EL (cell line): ENCODE measurements at places on chromosomes 2 and 18.

DNA sequence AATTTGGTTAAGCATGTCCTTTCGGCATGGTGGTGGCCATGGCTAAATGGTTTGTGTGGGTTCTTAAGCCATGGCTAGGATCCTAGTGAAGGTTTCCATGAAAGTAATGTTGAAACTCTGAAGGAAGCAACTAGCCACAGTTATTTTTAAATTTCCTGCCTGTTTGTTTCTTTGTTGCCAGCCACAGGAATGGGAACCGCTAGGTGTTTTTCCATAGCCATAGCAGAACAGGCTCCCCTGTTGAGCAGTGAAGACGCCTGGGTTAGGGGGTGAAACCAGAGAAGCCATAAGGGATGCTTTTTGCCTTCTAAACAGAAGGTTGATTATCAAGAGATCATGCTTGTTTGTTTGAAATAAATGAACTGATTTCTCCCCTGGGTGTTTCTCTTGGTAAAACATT is 60.1 kb upstream of the CHMP1B start:
- DNase-seq: no peak

DNA sequence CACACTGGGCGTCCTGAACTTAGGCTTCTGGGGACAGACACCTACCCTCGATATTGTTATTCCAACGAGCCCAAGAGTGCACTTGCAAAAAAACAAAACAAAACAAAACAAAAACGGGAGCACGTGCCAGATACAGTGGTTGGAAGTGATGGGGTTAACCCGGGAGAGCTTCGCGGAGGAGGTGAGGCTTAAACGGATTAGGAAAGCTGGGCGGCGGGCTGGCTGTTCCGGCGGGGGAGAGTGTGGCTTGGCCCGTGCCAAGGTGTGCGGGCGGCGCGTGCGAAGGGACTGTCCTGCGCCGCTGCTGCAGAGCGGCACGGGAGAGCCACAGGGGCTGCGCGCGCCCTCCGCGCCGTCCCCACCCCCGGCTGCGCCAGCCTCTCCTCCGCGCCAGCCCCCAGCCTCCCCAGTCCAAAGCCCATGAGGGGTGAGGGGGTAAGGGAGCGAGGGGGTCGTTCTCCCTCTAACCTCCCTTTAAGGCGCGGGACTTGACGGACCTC is 1.5 kb upstream of the SLC30A3 start:
- DNase-seq: no peak

DNA sequence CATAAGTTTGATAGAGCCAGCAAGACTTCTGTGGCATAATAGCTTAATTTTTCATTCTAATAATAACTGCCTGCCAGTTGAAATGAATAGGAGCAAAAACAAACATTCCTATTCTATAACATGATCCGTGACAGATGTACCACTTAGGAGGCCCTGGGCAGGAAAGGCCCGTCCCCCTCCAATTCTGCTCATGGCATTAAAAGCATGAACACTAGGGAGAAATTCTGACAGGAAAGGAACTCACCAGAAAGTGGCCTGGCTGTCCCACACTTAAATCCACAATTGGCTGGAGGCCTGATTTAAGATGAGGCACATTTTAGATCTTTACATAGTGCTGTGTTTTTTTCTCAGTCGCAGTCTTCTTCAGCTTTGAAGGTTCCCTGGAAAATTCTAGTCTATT is 261.9 kb upstream of the ETAA1 start:
- no peak for DNase-seq

DNA sequence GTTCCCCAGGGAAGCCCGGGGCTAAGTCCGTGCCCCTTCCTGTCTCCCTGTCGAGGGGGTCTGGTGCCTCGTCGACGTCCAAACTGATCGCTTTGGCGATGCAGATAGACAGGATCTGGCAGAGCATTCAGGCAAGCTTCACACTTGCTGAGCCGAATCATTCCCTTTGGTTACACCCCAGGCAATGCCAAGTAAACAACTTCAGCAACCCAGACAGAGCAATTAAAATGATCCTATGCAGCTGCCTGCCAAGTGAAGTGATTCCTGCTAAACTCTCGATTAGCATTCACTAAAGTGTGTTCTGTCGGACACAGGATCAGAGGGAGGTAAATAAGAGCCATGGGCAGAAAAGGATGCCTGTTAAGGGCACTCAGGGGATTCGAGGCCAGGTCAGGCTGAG is 108.2 kb upstream of the RAB12 start:
- no peak for DNase-seq

DNA sequence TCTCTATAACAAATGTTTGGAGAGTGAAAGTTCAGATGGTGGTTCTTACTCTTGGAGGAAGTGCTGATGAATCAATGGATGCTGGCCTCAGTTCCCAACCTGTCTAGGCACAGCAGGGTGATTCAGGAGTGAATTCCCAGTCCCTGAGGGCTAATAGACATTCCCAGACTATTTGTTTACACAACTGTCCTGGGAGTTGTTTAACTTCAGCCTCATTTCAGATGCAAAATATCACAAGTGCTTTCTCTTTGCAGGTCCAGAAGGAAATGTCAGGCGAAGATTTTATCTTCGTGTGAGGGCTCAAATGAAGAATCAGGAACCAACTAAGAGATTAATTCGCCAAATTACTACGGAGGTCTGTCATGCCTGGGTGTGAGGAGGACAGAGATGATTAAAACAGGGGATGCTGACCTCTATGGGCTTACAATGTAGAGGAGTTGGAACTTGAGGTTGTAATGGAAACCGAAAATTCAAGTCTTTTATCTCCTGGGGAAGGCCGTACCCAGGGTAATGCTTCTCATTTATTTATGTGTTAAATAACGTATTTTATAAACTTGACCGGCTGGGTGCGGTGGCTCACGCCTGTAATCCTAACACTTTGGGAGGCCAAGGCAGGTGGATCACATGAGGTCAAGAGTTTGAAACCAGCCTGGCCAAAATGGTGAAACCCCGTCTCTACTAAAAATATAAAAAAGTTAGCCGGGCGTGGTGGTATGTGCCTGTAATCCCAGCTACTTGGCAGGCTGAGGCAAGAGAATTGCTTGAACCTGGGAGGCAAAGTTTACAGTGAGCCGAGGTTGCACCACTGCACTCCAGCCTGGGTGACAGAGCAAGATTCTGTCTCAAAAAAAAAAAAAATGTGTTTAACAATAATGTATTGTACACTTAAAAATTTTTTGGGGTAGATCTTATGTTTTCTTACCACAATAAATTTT is 38.7 kb upstream of the SLC1A4 start:
- DNase-seq: peak; percentile 17

DNA sequence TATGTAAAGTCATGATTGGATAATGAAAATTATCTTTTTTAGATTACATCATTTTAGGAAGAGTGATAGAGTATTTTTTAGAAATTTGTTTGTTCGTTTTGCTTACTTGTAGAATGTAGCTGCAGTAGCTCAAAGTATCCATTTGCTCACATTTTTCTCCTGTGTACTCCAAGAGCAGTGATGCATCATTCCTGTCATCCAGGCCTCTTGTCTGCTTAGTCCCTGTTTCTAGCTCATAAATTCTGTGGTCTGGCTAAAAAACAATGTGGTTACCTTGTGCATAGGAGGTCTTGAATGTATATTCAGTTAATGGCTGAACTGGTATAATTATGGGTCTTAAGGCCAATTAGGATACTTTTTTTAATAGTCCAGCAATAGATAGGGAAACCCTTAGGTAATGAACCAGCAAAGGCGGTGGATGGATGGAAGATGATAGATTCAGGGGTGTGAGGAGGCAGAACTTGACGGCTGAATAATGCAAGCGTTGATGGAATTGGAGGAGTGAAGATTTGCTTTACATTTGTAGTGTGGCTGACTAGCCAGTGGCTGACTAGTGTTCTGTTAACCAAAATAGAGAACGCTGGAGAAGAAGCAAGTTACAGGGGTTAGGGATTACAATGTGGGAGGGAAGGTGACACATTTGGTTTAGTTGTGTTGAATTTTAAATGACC is 145.0 kb downstream of the ZNF407 start:
- peak; percentile 11 for DNase-seq

GRCh38 chr2:209696836-209697711 is 74.6 kb upstream of the UNC80 start:
- DNase-seq: peak; percentile 4

DNA sequence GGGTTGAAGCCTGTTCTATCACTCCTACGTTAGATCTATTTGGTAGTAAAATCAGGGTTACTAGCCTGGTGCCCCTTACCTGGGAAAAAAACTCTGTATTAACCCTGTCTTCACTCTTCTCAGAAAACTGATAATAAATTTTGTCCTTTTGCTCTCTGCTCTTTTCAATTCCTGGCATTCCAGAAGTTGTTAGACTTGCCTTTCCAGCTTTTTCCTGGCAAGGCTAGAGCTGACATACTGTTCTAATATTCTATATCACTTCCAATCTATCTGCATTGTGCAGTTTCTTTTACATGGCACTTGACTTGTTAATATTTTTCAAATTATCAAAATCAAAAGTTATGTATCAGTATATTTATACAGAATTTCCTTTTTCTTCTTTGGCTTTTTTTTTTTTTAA is 162.2 kb downstream of the FIGN start:
- DNase-seq: no peak

GRCh38 chr18:34976899-34977837 is 64.0 kb upstream of the MAPRE2 start:
- peak; percentile 51 for DNase-seq

GRCh38 chr2:3110555-3110954 is 267.1 kb downstream of the EIPR1 start:
- no peak for DNase-seq

DNA sequence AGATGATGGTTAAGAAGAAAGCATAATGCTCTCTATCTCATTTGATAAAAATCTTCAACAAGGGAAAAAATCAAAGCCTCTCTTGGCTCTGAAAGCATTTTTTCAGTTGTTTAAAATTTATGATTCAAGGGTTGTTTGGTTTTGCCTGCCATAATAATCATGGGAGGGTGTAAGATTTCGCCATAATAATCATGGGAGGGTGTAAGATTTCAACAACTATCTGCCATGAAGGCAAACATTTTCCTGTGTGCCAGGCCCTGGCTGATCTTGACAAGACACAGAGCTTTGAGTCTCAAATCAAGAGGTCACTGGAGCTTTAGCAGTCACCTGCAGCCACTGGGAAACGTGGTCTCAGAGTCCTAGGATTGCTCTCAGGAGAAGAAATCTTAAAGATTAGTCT is 175.1 kb upstream of the PIEZO2 start:
- peak; percentile 40 for DNase-seq

DNA sequence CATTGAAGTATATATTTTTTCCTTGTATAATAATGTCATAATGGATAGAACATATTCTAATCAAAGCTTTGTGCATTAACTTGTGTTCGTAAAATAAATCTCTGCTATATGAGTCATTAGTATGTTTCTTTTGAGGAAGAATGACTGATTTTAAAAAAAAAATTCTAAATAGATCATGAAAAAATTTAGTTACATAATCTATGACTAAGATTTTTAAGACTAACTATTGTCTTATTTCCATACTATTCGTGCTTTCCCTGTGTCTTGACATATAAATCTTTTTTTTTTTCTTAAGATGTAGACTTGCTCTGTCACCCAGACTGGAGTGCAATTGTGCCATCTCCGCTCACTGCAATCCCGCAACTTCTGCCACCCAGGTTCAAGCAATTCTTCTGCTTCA is 226.1 kb downstream of the DSEL start:
- no peak for DNase-seq

GRCh38 chr2:172416447-172417058 is 10.8 kb upstream of the ITGA6 start:
- no peak for DNase-seq

DNA sequence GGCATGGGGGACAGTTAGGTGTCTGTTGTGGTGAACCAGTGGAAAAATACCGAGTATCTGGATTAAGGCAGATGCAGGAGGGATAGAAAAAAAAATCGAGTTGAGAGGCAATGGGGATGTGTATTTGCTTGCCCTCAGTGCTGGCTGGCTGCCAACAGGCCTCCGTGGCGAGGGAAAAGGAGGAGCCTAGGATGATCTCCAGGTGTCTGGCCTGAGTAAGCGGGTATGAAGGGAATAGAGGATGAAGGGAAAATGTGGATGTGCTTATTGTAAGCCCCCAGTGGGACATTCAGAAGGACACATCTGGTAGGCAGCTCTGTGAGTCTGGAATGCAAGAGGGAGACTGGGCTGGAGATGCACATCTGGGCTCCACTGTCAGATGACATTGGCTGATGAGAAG is 22.8 kb downstream of the KCNS3 start:
- no peak for DNase-seq

GRCh38 chr2:148989882-148990493 is 48.5 kb upstream of the LYPD6B start:
- DNase-seq: peak; percentile 75

GRCh38 chr2:20737505-20737904 is 70.6 kb downstream of the GDF7 start:
- no peak for DNase-seq

DNA sequence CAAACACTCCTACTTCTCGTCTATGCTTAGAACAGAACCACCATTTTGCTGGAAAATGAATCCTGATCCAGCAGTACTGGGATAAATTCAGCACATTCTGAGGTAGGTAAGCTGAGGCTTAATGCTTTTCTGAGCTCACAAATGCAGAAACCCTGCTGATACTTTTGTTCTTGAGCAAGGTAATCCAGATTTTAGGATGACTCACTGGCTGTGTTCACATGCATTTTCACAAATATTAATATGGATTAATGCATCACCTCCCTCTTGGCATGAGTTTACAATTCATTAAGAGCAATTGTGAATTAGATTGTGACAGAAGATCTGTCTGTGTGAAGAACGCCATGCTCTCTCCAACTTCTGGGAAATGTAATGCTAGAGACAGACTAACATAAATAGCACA is 42.2 kb downstream of the RAD51AP2 start:
- DNase-seq: no peak

GRCh38 chr2:38747007-38747424 is 4.1 kb downstream of the SRSF7 start:
- no peak for DNase-seq

GRCh38 chr2:129767346-129768035 is 212.0 kb upstream of the RAB6C start:
- DNase-seq: no peak

- peak; percentile 35 for DNase-seq
Measured at GRCh38 chr2:7748717-7749415, 831.7 kb downstream of the RNF144A start.

- DNase-seq: no peak
Measured at GRCh38 chr2:164593541-164593940, 27.7 kb downstream of the GRB14 start.

GRCh38 chr2:43326101-43326825 is 99.9 kb upstream of the ZFP36L2 start:
- DNase-seq: no peak

DNA sequence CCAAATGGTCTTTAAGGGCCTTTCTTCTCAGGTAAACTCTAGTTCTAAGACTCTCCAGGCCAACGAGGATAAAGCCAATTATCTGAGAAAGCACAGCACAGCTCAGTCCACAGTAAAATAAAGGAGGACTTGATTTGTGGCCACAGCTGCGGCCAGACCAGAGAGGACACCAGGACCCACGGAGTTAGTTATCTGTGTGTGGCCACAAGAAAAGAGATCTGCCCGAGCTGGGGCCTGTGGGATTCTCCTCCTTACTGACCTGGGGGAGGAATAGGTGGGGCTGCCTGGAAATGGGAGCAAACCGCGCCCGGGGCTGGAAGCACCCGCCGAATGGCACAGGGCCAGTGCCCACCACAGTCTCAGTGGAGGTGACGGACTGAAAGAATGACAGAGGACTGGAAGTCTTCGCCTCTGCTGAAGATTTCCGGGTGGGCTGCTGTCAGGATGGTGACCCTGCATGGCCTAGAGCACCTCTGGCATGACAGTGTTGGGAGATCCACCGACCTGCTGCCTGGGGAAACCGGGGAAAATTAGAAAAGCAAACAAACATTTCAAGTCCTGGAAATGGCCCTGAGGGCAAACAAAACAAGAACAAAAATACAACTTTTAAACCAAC is 13.3 kb downstream of the PROC start:
- DNase-seq: no peak
